ENCODE measurements at places on chromosomes 5 and 9.

GRCh38 chr5:6729386-6730310, 16.4 kb downstream of the TENT4A start:
- no peak for DNase-seq

DNA sequence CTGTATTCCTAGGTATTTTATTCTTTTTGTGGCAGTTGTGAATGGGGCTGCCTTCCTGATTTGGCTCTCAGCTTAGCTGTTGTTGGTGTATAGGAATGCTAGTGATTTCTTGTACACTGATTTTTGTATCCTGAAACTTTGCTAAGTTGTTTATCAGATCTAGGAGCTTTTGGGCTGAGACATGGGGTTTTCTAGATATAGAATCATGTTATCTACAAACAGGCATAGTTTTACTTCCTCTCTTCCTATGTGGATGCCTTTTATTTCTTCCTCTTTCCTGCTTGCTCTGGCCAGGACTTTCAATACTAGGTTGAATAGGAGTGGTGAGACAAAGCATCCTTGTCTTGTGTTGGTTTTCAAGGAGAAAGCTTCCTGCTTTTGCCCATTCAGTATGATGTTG, 129.9 kb downstream of the DMXL1 start:
- no peak for DNase-seq

DNA sequence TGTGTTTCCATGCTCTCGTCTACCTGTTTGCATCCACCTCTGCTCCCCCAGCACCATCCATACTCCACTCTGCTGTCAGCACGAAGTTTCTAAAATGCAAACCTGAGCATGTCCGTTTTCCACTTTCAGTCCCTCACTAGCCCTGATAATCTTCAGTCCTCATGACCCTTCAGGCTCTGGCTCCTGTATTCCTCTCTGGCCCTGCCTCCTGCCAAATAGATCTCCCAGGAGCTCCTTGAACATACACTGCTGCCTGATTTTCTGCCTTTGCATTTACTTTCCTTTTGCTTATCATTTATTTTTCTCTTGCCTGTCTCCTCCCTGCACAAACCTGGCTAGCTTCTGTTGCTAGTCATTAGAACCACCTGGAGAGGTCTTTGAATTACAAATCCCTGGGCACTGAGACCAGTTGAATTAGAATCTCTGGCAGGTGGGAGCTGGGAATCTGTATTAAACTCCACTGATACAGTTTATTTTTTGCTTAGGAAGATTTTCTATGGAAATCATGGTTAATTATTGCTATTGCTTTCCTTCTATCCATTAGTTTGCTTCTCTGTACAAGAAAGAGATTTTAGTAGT, 18.5 kb downstream of the ARHGEF28 start:
- DNase-seq = no peak

- no peak for DNase-seq
These were observed 252.6 kb downstream of the ADAMTSL1 start for GRCh38 chr9:18726546-18726945.

DNA sequence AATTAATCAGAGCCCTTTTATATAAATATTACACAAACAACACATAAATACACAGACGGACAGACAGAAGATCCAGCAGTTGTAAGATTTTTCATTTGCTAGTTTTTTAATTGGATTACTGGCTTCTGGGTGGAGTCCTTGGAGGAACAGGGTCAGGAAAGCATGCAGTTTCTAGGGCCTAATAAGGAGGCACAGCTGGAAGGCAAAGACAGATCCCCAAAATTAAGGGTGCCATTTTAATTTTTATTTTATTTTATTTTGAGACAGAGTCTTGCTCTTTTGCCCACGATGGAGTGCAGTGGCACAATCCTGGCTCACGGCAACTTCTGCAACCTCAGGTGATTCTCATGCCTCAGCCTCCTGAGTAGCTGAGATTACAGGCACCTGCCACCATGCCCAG, 49.5 kb downstream of the PTGS1 start:
- DNase-seq = no peak

GRCh38 chr9:35374910-35375309, 115.0 kb upstream of the RUSC2 start:
- no peak for DNase-seq

DNA sequence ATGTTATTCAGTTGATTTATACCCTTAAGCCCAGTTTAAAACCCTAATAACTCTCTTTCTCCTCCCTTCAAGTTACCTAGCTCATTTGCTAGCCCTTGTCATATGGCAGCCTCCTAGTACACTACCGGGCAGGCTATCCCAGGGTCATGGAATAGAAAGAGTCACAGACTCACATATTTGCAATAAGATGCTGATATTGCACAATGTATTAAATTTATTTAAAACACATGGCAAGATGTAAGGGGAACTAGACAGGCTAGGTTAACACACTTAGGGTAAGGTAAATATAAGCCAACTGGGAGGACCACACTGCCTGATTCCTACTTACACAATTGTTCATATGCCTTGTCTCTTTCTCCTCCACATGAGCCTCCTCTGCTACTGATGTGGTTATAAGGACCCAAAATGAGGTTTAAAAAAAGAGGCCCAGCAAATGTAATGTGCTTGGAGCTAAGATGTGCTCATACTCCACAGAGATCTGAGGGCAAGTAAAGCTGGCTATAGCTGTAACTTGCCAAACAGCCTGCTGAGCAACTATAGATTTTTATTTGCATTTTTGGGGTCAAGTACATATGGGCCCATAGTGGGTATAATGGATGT, 130.0 kb downstream of the ENC1 start:
- no peak for DNase-seq

GRCh38 chr9:123881604-123882003, 48.3 kb downstream of the DENND1A start:
- no peak for DNase-seq

- DNase-seq = no peak
These were observed 639.4 kb downstream of the SEMA5A start for GRCh38 chr5:8906303-8906967.

DNA sequence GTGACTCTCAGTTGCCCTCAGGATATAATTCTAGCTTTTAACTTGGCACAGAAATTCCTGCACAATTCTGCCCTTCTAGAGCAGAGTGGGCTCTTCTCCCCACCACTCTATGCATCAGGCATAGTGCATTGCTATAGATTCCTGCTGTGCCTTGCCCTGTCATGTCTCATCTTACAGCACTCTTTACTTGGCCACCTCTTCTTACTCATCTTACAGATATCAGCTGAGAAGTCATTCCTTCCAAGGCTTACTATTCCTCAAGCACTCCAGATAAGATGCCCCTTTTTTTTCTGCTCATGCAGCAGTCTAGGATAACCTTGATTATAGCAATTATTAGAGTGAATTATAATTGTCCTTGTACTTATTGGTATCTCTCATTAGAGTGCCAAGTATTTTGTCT, 5.6 kb downstream of the FAM221B start:
- no peak for DNase-seq

- no peak for DNase-seq
These were observed 13.5 kb downstream of the C5orf46 start for GRCh38 chr5:147892696-147893296.

- DNase-seq = no peak
These were observed 425.1 kb downstream of the ACTL7B start for GRCh38 chr9:108430655-108431054.

DNA sequence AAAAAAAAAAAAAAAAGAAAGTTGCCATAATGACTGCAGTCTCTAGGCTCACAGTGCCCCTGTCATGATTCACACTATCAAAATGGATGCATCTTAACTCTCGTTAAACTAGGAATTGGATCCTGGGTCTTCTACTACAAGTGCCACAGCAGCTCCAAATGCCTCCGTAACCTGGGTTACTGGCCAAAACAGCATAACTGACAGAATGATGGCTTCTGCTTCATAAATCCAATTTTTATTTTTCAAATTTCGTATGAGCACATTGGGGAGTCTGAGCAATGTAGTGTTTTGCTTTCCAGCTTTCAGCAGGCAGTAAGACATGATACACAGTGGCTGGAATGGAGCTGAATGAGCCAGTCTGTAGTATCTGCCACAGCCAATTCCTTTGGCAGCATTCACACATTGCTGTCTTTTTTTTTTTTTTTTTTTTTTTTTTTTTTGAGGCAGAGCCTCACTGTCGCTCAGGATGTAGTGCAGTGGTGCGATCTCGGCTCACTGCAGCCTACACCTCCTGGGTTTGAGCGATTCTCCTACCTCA, 36.0 kb upstream of the NPM1 start:
- no peak for DNase-seq

DNA sequence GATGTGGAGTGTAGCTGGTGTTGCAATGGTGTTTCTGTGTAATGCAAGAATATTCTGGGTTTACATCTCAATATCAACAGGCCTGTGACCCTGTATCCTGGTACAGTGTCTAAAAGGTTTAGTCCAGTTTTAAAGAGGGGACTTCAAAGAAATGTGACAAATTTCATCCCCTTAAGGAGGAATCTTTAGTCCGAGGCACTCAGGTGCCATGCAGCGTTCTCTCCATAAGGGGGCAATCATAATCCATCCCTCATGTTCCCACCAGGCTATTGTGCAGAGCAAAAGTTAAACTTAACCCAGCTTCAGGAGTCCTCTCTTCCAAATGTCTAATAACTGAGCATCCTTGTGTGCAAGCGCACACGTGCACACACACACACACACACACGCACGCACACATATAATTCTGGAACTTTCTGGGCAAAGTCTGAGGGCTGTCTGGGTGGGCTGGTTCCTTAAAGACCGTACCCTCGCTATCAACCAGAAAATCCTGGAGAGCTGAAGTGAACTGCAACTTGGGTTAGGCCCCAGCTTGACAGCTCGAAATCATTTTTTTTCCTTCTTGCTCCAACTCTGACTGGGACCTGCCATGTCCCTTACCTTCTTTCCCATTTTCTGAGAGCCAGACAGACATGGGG, 46.0 kb downstream of the CRB2 start:
- no peak for DNase-seq

- DNase-seq = no peak
These were observed 66.0 kb downstream of the MYO10 start for GRCh38 chr5:16869821-16870796.

DNA sequence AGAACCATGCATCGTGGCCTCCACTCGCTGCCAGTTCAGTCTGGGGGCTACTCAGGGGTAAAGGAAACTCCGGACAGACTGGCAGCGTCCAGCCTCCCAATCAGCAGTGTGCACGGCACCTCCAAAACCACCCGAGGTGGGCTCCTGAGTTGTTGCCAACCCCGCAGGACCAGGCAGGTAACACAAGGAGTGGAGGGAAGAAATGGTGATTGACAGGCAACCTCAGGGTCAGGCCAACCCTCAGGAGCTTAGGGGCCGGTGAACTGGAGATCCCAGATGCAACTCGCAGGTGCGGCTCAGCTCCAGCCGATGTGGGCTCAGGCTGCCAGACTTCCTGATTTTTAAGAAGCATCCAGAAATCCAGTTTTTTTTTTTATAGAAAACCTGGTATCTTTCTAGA, 37.3 kb upstream of the AKNA start:
- DNase-seq = no peak

DNA sequence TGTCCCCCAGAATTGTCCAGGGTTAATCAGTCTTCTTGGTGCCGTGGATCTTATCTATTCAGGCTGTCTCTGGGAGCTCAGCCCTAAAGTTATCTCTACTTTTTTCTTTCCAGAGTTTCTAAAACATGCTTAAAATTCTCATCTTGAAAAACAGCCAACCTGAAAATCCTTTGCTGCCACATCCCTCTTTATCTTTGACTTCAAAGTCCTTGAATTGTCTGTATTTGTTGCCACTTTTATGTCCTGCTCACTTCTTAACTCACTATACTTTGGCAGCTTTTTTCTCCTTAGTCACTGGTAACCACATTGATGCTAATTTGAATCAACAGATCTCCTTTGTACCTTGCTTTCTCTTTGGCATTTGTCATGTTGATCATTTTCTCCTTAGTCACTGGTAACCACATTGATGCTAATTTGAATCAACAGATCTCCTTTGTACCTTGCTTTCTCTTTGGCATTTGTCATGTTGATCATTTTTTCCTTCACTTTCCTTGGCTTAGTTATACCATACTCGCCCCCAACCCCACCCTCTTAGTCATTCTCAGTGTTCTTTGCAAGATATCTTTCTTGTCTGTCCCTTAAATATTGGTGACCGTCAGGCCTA, 8.5 kb downstream of the DMXL1 start:
- DNase-seq = peak; percentile 36

GRCh38 chr9:113715086-113715485, 161.0 kb upstream of the ZNF618 start:
- no peak for DNase-seq

- DNase-seq = no peak
These were observed 526.5 kb downstream of the KIF4B start for GRCh38 chr5:155540000-155540595.

DNA sequence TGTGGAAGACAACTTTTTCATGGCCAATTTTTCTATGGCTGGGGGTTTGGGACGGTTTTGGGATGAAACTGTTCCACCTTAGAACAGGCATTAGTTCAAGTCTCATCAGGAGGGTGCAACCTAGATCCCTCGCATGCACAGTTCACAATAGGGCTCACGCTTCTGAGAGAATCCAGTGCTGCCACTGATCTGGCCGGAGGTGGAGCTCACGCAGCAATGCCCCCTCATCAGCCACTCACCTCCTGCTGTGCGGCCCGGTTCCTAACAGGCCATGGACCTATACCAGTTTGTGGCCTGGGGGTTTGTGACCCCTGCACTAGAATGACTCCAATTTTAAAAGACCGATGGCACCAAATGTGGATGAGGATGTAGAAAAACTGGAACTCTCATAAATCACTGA, 127.2 kb upstream of the IER5L start:
- DNase-seq = no peak

- no peak for DNase-seq
These were observed 210.1 kb upstream of the TRIM32 start for GRCh38 chr9:116476935-116477381.

DNA sequence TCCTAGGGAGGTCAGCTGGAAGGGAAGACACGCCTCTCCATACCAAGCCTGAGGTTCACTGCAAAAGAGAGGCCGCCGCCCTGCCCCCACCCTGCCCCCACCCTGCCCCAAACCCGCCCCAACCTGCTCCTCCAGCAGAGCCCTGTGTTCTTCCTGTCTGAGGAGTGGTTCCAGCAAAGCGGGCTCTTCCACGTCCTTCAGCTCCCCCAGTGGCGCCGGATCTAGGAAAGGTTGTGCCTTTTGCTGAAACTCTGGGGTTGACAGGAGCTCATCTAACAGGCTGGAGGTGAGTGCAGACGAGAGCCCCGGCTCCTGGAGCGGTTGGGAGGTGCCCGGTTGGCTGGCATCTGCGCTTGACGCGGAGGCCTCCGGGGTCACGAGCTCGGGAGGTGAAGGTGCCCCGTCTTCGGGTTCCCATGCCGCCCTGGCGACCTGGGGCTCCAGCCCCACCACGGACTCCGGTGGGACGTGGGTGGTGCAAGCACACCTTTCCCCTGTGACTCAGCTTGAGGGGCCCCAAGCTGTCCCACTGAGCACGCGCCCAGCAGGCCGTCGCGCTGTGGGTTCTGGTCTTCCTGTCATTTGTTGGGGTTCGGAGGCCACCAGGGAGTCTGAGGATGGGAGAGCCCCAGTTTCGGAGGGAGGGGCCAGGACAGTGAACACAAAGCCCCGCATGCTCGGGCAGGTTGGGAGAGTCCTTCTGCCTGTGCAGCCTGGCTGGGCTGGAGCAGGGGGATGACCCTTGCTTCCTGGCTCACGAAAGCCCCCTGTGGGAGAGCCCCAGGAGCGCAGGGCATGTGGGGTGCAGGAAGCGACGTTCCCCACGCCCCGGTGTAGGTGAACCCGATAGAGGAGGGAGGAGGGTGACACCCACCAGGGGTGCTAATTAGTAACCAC, 1467.1 kb downstream of the FOXD4L5 start:
- no peak for DNase-seq

- DNase-seq = no peak
These were observed 17.2 kb upstream of the PDCD1LG2 start for GRCh38 chr9:5492965-5493678.
